ENCODE measurements at places on chromosomes 1 and 21. TPM values are rescaled to one million over a fixed set of nuclear protein-coding genes. Genes with fewer than 3 reads are reported as not detected.

- no peaks in the 10 kb centered on the region for H3K36me3 ChIP-seq
- H3K27ac ChIP-seq = no peak overlapping the region
- no peak overlapping the region for H3K4me3 ChIP-seq
- H3K4me1 ChIP-seq = peaks cover 27% of the 10 kb centered on the region
- DNase-seq = no peak
Measured at GRCh38 chr1:39488012-39488545, 3.4 kb upstream of the BMP8A start.

DNA sequence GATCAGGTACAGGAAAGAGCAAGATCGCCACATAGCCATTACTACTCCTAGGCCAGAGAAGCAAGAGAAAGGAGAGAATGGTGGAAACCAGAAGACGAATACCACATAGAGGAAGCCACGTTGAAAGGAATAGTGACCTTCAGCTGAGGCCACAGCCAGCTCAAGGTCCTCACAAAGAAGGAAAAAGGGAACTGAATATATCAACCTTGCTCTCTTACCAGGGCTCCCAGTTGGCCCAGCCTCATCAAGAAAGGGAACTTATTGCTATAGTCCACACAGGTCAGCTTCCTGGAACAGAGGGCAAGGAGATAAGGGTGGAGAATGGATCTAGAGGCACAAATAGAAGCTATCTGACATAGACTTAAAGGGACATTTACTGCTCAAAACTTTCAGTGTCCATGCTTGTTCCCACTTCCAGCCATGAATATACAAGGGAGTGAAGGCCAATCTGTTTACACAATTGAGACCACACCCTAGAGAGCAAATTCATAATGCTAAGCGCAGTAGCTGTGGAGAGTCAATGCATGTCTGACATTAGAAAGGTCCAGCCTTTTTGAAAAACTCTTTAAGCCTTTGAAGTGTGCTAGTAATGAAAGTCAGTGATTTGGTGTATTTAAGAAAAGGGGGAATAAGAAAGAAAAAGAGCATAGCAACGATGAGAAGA, 120.7 kb upstream of the ZC3H11B start:
- DNase-seq = no peak
- no peaks in the 10 kb centered on the region for H3K4me1 ChIP-seq
- H3K36me3 ChIP-seq = no peaks in the 10 kb centered on the region
- H3K4me3 ChIP-seq = no peak overlapping the region
- no peaks in the 10 kb centered on the region for H3K27me3 ChIP-seq

- H3K27me3 ChIP-seq = no peaks in the 10 kb centered on the region
- H3K4me1 ChIP-seq = no peaks in the 10 kb centered on the region
- H3K27ac ChIP-seq = peak overlapping the region; percentile 51
- no peak for DNase-seq
- no peaks in the 10 kb centered on the region for H3K36me3 ChIP-seq
Measured at GRCh38 chr1:87524021-87524754, 195.5 kb downstream of the LMO4 start.

DNA sequence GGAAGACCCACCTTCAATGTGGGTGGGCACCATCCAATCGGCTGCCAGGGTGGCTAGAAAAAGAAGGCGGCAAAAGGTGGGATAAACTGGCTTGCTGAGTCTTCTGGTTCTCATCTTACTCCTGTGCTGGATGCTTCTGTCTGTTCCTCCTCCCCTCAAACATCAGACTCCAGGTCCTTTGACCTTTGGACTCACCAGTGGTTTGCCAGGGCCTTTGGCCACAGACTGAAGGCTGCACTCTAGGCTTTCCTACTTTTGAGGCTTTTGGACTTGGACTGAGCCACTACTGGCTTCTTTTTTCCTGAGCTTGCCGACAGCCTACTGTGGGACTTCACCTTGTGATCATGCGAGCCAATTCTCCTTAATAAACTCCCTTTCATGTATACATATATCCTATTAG, 55.9 kb downstream of the VCAM1 start:
- no peaks in the 10 kb centered on the region for H3K36me3 ChIP-seq
- H3K4me1 ChIP-seq = no peaks in the 10 kb centered on the region
- H3K27me3 ChIP-seq = no peaks in the 10 kb centered on the region
- no peak overlapping the region for H3K4me3 ChIP-seq

- no peak for DNase-seq
- H3K4me3 ChIP-seq = no peak overlapping the region
- H3K36me3 ChIP-seq = no peaks in the 10 kb centered on the region
- H3K27ac ChIP-seq = no peak overlapping the region
- no peaks in the 10 kb centered on the region for H3K27me3 ChIP-seq
Measured at GRCh38 chr1:4253935-4254334, 353.9 kb upstream of the C1orf174 start.

- no peaks in the 10 kb centered on the region for H3K27me3 ChIP-seq
- no peaks in the 10 kb centered on the region for H3K36me3 ChIP-seq
- H3K27ac ChIP-seq = no peak overlapping the region
- no peaks in the 10 kb centered on the region for H3K4me1 ChIP-seq
Measured at GRCh38 chr1:77044133-77044849, 174.9 kb downstream of the PIGK start.

Gene MEX3A
- total RNA-seq = 1.4 TPM

Gene UMODL1
- total RNA-seq = not detected
